ENCODE measurements at places on chromosomes 7 and 10.

- no peak for DNase-seq
Measured at GRCh38 chr7:129678606-129679005, 67.1 kb downstream of the NRF1 start.

- no peak for DNase-seq
Measured at GRCh38 chr7:50153148-50153547, 60.1 kb upstream of the ZPBP start.

DNA sequence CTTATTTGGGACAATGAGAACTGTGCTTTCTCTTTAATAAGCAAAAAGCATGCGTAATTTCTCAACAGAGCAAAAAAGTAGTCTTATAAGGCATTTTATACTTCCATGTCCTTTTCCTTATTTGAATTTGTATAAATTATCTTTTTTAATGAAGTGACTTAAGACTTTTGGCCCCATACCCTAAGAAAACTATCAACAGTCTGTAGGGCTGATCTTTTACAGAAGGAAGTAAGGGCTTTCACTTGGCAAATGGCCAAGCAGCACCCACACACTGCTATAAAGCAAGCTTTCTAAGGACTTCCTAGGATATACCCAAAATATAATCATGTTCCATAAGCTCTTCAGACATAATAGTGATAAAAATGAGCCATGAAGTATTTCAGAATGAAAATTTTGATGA, 3.4 kb downstream of the CRPPA start:
- DNase-seq, result no peak

DNA sequence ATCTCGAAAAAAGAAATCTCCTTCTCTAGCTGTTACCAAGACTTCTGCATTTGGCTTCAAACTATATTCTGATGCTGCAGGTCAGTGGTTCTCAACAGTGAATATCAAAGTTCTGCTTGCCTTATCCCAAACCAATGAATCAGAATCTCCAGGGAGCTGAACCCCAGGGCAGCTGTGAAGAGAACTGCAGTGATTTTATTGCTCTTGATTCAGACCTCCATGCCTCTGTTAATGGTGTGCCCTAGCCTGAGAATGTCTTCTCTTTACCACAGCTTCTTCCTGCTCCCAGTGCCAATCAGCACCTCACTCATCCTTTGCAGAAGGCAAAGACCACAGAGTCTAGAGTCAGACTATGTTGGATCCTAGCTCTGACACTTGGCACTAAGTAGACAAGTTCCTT, 46.2 kb upstream of the MRLN start:
- DNase-seq, result no peak

DNA sequence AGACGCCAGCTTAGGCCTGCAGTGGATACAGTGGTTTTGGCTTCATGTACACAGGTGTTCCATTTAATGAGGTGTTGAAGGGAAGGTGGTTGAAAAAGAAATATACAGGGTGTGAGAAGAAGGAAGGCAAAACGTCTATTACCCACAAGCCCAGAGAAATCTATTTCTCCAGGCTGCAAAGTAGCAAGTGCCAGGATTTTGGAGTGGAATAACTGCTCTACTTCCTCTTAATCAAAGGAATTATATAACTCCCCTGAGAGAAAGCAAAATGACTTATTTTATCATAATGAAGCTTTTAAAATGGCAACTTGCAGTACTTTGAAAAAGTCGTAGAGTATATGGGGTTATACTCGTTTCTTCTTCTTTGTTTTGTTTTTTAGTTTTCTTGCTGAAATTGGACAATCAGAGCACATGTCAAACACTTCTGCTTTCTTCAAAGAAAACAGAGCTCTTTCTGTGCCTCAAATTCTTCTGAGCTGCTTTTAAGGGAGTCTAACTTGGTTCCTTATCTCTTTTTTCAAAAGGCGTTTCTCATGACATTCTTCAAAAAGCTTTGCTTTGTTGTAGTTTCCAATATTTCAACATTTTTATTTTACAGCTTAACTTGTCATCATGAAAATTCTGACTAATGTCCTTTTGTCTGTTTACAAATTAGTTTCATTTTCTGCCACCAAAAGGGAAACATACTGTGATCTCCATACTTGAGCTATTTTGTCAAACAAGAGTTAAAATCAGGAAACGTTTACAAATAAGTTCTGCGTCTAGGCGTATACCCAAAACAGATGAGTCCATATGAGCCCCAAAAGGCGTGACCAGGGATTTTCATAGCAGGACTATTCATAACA, 289.7 kb downstream of the FRMD4A start:
- DNase-seq, result no peak

- no peak for DNase-seq
Measured at GRCh38 chr10:80187465-80188409, 17.6 kb downstream of the ANXA11 start.

DNA sequence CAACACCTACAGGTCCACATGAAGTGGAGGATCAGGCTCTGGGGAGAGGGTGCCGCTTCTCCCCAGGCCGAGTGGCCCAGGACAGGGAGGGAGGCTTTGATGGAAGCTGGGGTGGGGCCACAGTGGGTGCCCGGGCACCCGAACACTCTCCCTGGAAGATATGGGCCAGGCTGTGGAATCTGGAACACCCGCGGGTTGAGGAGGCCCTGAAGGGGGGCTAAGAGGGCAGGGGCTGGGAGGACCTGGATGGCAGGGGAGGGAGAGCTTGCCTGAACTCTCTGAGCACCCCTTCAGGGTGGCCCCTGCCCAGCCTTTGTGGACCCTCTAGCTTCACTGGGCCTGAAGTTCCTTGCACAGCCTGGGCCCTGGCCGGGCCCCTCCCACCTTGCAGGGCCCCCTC, 4.5 kb upstream of the NKX6-2 start:
- DNase-seq, result no peak

DNA sequence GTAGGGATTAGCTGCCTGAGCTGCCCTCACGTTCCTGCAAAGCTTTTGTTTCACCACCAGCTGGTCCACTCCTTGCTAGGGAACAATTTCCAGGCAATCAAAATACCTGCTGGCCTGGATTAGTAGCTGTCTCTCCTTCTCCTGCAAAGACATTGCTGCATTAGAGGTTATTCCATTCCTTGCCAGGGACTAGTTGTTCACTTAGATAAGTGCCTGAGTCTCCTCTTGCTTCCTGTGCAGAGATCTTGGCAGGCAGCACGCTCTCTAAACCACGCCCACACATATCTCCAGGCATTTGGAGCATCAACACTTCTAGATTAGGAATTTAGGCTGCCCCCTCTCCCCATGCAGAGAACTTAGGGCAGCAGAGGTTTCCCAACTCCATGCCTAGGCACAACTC, 150.4 kb upstream of the SMIM30 start:
- no peak for DNase-seq

DNA sequence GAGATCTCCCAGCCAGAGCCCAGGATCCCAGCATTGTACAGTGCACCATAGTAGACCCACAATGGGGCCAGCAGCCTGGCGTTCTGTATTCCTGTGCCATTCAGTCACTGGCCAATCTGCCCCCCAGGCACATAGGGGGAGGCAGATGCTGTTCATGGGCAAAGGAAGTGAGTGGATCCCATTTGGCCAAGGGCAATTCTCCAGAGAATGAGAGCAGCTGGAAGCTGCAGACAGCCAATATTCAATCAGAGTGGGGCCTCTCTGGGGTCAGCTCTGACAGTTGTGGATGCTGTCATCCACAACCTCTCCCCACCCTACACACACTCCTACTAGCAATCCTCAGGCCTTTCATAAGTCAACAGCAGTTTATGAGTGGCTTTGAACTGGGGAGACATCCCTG, 17.5 kb downstream of the STEAP1B start:
- DNase-seq, result no peak

DNA sequence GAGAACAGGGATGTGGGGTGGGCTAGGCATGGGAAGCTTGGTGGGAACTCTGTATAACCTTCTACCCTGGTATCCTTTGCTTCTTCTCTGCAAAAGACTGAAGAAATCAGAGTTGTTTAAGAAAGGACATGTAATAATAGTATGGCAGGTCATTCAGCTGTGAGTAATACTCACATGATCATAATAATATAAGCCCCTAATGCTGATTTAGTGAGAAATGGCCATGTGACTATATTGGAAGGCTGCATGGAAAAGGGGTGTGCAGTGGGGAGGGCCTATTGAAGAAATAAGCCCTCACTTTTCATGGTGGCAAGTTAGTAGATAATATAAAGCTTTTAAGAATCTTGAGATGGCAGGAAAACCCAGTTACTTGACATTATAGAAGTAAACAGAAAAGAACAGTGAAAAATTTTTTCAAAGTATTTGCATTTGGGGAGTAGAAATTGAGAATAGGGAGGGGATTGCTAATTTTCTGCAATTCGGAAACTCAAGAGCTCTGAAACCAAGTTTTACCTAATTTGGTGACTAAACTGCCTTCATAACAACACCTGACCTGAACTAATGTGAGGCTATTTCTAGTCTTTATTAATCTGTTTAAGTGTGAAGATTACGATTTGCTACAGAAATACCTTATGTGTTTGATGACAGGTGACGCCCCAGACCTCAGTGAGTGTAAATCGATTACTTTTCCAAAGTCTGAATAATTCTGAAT, 44.4 kb downstream of the ATXN7L1 start:
- peak; percentile 42 for DNase-seq

GRCh38 chr7:128247640-128248194, 6.6 kb downstream of the LEP start:
- peak; percentile 38 for DNase-seq

GRCh38 chr7:37471619-37472018, 23.0 kb upstream of the ELMO1 start:
- no peak for DNase-seq

GRCh38 chr10:66591865-66592264, 334.0 kb upstream of the LRRTM3 start:
- DNase-seq, result no peak

GRCh38 chr7:143505838-143506237, 28.2 kb downstream of the TAS2R41 start:
- DNase-seq, result no peak

DNA sequence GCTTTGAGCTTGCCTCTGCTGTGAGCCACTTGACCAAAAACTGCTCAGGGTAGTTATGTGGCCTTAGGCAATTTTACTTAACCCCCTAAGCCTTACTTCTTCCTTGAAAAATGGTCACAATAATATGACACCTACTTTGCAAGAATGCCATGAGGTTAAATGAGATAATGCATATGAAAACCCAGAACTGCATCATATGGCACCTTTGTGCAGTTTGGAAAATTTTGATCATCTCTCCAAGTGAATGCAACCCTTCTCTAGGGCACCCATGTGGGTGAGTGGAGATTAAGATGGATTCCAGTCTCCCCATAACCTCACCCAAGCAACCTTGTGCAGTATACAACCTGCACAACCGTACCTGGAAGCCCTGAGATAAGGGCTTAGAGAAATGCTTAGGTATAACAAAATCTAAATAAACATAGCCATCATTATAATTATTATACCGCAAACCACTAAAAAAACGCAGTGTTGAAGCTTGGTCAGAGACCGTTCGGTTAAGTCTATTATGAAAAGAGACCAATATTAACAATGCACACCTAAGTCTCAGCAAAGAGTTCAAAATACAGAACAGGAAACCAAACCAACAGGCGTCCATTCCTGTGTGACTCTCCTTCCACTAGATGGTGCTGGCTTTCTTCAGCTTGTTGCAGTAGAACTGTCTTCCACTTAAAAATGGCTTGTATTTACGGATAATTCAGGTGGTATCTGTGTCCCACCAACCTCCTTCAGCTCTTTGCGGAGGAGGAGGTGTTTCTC, 21.0 kb upstream of the ASB15 start:
- peak; percentile 81 for DNase-seq

DNA sequence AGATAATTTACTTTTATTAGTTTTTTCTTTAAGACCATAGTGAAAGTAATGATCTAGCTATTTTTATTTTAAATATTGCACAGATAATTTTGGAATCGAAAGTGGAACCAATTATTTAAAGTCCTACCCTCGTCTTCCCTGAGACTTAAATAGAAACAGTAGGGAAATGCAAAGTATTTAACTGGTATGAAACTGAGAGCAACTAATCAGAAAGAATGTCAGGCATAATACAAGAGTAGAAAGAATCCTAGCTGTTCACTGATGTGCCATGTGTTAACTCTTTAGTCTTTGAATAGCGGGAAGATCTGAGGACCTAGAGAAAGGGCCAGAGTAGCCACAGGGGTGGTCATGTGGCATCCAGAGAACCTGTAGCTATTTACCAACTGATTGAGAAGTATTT, 630.0 kb downstream of the NRG3 start:
- no peak for DNase-seq

- no peak for DNase-seq
Measured at GRCh38 chr10:14163377-14164086, 167.2 kb downstream of the FRMD4A start.

DNA sequence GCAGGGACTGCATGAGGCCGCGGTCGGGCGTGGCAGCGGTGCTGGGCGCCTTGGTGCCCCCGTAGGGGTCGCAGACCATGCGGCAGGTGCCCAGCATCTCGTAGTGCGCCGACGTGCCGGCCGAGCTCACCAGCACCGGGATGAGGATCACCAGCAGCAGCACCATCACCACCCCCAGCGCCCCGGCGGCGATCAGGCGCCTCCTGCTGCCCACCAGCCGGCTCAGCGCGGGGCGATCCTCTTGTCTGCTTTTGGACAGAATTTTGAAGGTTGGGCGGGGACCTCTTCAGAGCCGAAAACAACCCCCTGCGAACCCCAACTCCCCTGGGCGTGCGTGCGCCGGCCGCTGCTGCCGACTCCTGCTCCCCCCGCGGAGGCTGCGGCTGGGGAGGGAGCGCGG, 779 bp downstream of the C1QL3 start:
- DNase-seq, result no peak

GRCh38 chr10:86443069-86443468, 76.5 kb upstream of the GRID1 start:
- DNase-seq, result no peak

DNA sequence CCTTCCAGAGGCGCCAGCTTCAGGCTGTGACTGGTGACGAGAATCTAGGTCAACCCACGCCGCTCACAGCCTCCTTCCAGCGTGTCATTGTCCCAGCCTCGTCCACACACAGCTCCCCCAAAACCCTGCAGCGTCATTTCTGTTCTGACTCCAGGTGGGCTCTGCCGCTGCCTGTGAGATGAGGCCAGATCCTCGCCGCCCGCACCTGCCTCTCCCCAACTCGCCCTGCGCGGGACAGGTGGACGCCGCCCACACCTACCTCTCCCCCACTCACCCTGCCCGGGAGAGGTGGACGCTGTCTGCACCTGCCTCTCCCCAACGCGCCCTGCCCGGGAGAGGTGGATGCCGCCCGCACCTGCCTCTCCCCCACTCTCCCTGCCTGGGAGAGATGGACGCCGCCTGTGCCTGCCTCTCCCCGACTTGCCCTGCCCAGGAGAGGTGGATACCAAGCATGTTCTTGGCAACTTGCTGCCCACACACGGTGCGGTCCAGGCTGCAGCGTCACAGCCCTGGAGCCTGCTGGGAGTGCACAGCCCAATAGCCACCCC, 32.0 kb upstream of the CFAP46 start:
- no peak for DNase-seq

GRCh38 chr7:129202058-129202777, 13.8 kb downstream of the SMO start:
- DNase-seq, result no peak
